ENCODE measurements at places on chromosomes 12 and 14.

- no peak for DNase-seq
Observed at GRCh38 chr14:55578511-55578910, 1.5 kb upstream of the KTN1 start.

DNA sequence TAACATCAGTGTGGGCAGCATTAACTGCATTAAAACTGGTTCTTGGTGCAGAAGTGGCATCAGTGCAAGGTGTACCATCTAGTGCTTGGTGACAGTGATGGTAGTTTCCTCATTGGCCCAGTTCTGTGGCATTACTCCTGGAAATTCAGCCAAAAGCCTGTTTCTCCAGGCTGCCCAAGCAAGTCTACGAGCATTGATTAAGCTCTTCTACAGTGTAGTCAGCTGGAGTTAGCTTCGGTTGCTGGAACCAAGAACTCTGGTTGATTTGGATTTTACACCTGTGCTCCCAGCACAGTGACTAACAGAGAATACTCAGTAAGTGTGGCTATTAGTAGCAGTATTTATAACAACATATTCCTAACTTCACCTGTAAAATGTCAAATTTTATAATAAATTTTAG lies 84.9 kb upstream of the ZDHHC17 start:
- DNase-seq = no peak

GRCh38 chr14:74077401-74077800 lies 6.9 kb downstream of the ALDH6A1 start:
- DNase-seq = no peak

DNA sequence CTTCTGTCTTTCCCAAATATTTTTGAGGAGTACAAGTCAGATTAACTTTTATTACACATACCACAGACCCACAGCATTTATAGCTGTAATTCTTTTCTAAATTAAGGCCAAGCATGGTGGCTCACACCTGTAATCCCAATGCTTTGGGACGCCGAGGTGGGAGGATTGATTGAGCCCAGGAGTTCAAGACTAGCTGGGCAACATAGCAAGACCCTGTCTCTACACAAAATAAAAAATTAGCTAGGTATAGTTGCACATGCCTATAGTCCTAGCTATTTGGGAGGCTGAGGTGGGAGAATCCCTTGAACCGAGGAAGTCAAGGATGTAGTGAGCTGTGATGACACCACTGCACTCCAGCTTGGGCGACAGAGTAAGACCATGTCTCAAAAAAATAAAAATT lies 7.0 kb downstream of the DUSP16 start:
- no peak for DNase-seq

DNA sequence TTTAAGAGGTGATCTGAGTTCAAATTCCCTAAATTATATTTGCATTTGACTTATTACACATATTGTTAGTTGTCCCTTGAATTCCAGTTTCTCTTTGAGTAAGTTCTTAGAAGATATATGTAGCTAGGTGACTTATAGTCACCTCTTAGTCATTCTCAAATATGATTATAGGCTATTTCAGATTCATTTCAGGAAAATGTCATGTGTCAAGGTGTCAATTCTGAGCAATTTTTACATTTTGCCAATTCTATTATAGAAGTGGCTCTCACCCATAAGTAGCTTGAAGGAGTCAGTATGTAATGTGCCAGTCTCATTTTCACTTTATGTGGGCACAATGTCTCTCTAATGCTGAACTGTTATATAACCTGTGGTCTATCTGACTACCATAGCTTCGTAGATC lies 623.4 kb downstream of the DIO2 start:
- no peak for DNase-seq

- no peak for DNase-seq
Observed at GRCh38 chr14:28264306-28264705, 502.3 kb upstream of the FOXG1 start.
